Esophagus squamous epithelium (tissue), 5 donors: ENCODE measurements at places on chromosomes 3 and 15.

- no peak for DNase-seq
Measured at GRCh38 chr3:19149368-19149767, 1.1 kb downstream of the KCNH8 start.

DNA sequence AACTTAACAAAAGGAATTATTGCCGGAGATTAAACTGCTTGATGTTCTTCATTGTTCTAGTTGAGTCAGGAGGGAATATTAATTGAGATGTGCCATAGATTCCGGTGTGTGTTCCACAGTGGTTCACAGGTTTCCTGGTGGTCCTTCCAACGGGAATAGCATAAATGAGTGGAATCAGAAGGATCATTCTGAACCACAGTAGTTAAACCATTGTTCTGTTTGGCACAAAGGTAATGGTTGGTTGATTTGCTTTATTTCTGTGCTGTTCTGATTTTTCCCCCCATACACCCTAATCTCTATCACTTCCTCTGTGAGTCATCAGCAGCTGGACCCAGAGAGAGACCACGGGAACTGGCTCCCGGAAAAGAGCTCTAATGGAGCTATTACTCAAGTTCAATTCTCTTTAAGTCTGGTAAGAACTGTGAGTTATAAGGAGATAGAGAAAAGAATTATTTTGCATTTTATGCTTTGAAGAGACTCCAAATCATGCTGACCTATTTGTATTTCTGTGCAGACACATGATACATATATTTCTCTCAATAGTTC, 627.2 kb downstream of the ZIC1 start:
- DNase-seq, result no peak

- no peak for DNase-seq
Measured at GRCh38 chr15:54979964-54980363, 216.8 kb downstream of the RSL24D1 start.

DNA sequence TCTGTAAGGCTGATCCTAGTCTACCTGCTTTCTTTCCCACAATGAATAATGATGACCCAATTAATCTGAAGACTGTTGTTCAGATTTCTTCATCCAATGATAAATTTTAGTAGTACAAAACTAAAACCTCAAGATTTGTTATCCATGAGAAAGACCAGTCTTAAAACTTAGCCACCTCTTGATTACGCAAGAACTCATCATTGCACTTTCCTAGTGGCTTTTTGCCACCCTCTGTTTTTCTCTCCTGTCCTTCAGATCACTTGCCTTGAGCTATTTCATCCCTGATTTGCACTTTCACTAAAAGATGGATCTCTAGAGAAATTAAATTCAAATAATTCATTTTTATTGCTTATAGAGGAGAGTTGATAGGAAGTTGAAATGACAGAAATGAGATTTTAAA, 142.7 kb upstream of the RBMS3 start:
- DNase-seq, result no peak

DNA sequence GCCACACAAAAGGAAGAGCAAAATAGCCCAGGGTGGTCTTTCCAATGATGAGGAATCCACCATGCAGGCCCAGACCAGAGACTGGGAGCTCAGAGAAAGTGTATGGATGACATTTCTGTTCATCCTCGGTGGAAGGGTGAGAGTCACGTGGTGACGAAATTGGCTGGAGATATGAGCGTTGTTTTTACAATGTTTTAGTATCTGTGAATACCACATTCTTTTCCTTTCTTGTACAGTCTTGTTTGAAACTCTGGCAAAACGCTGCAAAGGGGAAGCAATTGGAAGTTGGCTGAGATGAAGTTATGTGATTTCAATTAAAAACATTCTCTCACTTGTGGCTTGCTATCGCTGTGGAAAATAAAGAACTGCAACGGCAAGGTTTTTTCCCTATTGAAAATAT, 137.5 kb downstream of the MAGI1 start:
- DNase-seq, result no peak

DNA sequence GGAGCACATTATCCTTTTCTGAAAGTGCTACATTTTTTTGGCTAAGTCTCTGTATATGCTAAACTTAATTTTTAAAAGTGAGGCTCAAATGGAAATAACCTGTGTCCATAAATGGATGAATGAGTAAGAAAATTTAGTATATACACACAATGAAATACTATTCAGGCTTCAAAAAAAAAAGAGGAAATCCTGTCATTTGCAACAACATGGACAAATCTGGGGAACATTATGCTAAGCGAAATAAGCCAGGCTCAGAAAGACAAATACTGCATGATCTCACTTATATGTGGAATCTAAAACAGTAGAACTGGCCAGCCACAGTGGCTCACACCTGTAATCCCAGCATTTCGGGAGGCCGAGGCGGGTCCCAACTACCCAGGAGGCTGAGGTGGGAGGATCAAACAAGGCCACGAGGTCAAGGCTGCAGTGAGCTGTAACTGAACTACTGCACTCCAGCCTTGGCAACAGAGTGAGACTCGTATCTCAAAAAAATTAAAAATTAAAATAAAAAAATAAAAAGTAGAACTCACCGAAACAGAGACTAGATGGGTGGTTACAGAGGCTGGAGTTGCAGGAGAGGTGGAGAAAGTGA, 25.8 kb downstream of the CCDC12 start:
- DNase-seq, result no peak

GRCh38 chr3:184523825-184524615, 37.6 kb upstream of the EPHB3 start:
- DNase-seq, result no peak

DNA sequence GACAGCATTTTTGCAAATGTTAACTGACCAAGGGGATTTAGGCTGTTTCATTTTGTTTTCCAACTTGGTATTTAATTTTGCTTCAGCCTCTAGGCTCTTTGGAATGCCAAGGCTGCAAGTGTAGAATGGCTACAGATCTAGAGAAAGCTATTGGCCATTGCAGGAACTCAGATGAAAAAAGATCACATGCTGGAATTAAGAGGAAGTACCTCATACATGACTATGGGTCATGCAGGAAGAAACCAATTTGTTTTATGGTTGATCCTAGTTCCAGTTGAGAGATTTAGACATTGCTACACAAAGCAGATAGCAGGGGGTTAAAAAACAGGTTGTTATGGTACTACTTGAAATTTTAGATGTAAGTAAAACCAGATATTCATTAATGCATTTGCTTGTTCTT, 12.7 kb upstream of the CLDN16 start:
- DNase-seq, result no peak
